ENCODE measurements at places on chromosomes 5 and 9.

DNA sequence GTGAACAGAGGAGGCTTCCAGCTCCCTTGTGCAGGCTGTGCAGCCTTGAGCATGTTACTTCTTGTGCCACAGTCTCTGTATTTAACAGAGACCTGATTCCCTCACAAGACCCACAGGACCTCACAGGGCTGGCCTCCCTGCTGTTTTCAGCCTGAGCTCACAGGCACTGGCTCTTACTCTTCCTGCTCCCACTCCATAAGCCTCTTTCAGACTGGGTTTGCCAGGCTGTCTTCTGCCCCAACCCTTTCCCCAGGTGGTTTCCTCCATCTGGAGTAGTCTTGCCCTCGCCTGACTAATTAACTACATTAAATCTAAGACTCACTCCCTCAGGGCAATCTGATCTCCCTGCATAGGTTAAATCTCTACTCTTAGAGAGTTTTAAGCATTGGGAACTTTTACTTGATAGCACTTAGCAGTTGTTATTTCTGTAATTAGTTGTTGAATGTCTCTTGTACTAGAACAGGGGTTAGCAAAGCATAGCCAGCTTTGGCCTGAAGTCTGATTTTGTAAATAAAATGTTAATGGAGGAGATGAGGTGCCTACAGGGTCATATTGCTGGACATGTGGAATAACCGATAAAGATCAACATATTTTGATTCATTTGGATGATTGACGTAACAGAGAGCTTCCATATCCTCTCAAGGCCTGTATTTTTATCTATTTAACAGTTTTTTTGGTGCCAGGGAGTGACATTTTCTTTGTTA, 28.6 kb upstream of the SPATA31E1 start:
- DNase-seq = no peak

DNA sequence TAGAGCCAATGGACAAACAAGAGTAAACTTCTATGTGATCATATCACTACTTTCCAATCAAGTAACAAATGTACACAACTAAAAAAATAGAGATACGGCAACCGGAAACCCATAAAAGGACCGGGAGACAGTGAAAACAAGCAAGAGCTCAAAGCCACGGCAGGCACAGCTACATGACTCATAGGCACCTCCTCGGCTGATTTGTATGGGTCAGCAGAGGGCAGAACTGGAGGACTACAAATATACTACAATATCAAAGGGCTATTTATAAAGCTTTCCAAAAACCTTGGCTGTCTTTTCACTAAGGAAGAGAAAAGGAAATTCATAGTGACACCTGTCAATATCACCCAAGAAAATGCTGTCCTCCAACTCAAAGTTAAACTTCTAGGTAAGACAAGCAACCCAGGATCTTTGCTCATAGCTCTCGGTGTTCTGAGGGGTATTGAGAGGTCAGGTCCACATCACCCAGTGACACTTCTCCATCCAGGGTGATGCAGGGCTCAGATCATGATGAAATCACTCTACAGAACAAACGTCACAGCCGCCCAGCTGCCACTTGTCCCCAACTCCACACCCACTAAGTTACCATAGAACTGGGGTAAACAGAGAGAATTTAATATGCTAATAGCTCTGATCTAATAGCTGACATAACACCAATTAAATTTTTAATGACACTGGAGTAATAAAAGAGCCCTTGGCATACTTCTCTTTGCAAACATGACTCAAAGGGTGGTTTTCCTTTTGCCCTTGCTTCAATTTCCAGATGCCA, 41.3 kb downstream of the PFDN1 start:
- DNase-seq = no peak

GRCh38 chr9:88235615-88236014, 97.3 kb upstream of the SPATA31C2 start:
- DNase-seq = no peak

DNA sequence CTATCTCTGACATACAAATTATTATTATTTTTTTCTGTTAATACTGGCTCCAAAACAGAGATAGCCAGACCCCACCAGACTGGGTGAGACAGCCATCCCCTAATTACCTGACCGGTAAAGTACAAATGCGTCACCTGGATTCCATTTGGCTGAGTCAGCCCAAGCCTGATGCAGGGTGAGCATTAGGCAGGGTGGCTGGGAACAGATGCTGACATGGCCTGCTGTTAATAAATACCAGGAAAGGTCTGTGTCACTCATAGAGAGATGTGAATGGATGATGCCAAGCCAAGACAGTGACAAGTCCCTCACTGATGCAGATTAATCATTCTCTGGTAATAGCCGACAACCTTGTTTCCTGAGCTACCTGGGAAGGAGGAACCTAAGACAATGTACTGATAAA, 183.5 kb downstream of the TRIM32 start:
- no peak for DNase-seq

DNA sequence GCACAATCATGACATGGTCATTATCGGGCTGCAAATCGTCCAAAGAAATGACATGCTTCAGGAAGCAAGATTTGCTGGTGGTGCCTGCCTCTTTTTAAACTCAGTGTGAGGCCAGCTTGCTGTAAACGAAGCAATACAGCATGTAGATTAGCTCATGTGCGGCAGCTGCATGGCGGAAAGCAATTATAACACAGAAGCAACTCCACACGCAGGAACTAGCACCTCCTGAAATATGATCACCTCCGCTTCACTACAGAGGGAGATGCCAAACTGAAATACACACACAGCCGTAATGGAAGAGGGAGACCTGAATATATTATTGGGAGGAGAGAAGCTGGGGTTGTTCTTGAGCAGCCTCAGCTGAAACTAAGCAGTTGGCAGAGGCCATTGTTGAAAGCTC, 312.5 kb downstream of the PSAT1 start:
- no peak for DNase-seq

DNA sequence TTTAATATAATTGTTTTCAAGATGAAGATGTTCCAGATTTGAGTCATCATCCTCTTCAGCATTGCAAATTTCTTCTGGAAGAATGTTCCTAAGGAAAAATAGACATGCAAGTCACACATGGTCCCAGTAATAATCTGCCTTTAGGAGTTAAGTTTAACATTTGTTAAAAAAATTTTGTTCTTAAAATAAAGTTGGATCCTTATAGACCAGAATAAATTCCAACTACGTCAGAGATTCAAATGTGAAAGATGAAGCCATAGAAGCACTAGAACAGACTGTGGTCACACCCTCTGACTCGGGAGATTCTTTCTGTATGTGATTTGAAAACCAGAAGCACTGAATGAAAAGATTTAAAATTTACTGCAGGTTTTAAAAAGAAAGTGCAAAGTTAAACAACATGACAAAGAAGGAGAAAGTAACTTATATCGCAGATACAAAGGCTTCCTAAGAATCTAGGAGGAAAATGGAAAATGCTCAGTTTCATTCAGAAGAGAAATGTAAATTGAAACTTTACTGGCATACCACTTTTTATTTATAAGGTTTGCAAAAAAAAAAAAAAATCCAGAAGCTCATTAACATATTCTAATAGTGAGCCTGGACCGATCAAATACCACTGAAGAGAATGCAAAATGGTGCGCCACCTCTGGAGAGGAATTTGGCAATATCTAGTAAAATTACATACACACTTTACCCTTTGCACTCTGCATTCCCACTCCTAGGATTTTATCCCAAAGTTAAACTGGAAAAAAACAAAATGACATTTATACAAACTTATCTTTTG, 14.3 kb upstream of the ASPN start:
- no peak for DNase-seq

DNA sequence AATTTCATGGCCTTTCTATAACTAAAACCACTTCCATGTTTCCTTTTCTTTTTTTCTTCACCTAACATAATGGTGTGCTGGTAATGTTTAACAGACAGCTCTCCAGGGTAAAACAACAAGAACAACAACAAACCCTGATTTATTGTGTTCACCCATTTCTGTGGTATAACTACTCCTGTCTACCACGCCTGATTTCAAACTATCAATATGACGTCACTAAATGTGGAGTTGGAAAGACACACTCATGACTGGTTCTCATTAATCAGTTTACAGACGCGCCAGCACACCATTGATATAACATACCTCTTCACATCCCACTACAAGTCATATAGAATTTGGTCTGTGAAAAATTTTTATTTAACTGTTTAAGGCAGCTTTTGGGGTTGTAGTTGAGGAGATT, 142.9 kb downstream of the ARRDC3 start:
- no peak for DNase-seq

- no peak for DNase-seq
Measured at GRCh38 chr5:17433406-17433805, 64.6 kb upstream of the TAF11L2 start.

DNA sequence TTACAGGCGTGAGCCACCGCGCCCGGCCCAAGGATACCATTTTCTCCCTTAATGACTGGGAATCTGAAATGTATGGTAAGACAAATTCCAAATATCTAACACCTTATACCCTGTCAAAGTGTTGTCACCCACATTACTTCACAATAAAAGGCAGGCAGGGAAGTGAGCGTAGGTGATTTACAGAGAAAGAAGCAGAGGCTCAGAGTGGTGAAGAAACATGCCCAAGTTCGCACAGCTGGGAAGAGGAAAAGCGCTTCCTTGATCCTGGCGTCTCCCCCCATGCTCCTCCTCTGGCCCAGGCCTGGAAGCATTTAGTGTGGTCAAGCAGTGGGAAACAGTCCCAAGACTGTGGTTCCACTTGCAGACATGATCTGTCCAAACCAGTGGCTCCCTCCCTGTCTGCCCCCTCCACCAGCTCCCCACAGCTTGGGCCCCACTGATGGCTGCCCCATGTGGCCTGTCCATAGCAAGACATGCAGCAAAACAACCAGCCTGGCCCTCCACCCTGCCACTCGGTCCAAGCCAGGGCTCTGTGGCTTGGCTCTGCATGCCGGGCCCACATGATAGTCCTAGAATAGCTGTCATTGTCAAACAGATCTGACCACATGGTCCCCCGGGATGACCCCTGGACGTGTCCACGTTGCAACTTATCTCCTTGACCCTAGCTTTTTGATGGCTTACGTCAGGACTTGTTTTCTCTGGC, 107.2 kb downstream of the TTLL11 start:
- no peak for DNase-seq

DNA sequence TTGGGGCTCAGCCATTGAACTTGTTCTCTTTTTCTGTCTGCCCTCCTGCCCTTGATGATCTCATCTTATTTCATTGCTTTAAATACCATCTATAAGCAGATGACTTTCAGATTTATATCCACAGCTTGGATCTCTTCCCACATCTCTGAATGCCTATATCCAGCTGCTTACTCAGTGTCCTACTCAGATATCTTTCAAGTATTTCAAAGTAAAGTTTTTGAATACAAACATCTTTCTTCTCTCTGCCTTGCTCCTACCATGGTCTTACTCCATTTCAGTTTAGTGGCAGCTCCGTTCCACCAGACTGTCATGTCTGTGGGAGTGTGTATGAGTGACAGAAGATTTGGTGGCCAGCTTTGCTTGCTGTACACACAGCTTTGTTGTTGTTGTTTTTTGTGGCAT, 59.7 kb downstream of the ERBIN start:
- DNase-seq = no peak

DNA sequence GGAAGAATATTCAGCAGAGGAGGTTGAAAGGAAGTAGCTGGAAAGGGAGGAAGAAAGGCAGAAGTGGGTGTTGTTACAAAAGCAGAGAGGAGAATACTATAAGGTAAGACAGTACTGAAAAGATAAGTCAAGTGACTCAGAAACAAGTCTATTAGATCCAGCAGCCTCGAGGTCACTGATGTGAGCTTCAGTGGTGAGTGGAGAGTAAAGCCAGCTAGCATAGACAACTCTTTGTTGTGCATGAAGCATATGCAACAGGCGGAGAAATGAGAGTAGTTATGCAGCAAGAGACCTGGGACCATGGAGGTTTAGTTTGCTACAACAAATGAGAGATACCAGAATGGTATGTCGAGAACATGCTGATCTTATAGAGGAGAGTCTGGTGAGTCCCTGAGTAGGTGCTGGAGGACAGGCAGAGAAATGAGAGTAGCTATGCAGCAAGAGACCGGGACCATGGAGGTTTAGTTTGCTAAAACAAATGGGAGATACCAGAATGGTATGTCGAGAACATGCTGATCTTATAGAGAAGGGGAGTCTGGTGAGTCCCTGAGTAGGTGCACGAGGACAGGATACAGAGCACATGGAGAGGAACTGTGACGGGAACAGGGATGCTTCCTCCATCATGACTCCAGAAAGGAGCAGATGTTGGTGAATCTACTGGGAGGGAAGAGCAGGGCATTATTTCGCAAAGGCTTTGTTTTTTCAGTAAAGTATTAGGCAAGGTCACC, 36.0 kb downstream of the EQTN start:
- DNase-seq = no peak

GRCh38 chr5:60821488-60822284, 22.4 kb downstream of the ELOVL7 start:
- no peak for DNase-seq

DNA sequence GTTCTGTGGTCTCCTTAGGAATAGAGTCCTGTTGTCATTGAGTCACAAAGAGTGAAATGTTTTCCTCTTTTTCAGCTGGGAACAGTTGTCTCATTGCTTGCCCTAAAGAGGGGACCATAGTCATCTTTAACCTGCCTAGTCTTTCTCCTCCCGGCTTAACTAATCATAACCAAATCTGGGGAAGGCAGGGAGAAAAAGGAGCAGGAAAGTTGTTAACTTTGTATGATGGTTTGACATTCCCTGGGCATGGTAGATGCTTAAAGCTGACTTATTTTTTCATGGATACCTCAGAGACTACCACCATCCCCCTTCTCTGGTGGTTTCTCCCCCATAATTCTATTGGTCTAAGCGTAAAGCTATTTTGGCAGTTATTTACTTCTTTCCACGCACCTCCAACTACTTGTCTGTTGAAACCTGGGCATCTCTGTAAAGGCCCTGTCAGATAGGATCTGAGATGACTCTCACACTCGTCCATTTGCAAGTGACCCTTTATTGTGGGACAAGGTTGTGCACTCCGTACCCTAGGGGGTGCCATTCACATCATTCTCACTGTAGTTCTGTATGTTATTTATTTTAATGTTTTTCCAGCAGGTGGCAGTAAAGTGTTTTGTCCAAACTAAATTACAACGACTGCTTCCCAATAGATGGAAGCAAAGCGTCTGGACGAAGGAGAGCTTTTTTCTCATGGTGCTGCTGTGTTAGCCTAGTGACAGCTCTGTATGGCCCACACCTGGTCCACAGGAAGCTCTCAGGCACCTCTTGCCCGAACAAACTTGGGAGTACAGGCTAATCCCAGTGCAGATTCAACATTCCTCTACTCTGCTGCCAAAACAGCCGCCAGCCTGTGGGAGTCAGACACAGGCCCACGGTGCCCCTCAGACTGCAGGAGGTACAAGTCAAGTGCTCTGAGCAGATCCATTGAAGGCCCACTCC, 3.0 kb upstream of the FAM13B start:
- DNase-seq = peak; percentile 84

- DNase-seq = no peak
Measured at GRCh38 chr9:104872656-104873488, 55.1 kb downstream of the ABCA1 start.

DNA sequence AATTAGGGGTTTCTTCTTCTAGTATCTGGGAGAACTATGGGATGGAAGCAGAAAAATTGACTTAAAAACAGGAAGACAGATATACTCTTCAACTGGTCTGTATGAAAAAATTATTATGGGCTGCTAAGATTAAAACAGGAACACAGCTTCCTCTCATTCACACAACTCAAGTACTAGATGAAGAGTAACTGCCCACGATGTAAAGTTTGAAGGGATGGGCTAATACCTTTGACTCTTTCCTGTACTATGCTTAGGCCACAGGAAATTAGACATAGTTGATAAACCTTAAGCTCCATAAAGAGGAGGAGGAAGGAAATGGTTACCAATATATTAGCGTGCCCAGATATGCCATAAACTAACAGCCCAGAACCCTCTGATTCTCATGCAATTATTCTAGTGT, 88.6 kb downstream of the ANKRD31 start:
- no peak for DNase-seq

- no peak for DNase-seq
Measured at GRCh38 chr9:126506361-126507317, 107.1 kb upstream of the LMX1B start.

GRCh38 chr5:120293796-120294195, 170.3 kb upstream of the PRR16 start:
- DNase-seq = no peak

All from NCI-H1694 treated with DMSO at 0.1 percent for 48 hours (cell line).